ENCODE measurements at places on chromosomes 5 and 9.

DNA sequence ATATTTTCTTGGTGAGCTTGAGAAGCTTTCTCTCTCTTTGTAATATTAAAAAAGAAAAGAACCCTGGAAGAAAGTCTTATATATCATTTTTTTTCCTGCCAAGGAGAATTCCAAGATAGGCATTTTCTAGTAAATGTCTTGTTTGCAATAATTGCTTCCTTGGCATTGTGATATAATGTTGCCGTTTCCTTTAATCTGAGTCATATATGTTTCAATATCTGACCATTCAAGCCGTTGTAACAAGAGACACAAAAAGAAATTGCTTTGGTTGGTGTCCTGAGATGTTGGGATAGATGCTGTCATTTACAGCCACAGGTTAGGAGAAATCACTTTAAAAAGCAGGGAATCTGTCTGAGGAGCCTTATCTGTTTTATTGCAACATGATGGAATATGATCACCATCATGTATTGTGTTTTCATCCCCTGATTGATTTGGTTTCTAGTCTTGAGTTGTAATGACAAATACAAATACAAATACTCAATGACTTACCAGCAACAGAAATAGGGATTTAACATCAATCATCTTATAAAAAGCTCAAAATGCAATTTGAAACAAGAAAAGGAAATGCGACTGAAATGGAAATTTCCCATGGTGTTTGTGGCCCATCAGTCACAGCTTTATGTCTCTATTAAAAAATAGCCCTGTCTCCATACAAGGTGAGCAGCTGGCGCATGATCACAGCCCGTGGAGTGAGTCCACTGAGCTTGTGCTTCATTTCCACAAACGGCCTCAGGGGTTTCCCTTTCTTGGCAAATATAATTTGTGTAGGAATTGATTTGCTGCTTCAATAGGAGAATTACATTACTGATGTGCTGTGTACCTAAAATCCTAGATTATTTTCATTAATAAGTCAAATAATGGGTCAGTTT, 250.1 kb upstream of the TRPC7 start:
- DNase-seq = no peak

DNA sequence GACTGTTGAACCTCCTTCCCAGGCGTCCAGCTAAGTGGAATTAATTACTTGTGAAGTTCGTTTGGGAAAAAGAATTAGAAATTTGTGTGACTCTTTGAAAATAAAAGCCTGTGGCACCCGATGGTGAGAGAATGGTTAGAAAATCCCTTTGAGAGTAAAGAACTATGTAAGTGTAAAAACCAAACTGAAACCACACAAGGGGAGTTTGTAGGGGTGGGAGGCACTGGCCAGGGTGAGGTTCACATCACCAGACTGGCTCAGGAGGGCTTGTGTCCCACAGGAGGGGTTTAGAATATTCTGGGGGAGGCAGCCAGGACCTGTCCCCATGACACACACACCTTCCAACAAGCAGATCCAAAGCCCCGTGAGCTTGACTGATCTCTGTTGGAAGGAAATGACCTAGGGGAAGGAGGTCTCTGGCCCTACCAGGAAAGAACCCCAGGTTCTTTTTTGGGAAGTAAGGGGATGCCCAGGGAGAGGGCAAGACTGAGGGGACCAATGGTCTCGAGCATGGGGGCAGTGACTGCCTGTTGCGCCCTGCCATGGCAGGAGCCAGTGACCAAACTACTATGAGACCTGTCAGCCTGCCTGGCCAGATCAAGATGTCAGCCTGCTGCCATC, 4.3 kb downstream of the SPATA24 start:
- no peak for DNase-seq

- DNase-seq = no peak
Measured at GRCh38 chr9:114047717-114048116, 30.4 kb downstream of the AMBP start.

- no peak for DNase-seq
Measured at GRCh38 chr9:16023446-16023845, 470.6 kb downstream of the CCDC171 start.

DNA sequence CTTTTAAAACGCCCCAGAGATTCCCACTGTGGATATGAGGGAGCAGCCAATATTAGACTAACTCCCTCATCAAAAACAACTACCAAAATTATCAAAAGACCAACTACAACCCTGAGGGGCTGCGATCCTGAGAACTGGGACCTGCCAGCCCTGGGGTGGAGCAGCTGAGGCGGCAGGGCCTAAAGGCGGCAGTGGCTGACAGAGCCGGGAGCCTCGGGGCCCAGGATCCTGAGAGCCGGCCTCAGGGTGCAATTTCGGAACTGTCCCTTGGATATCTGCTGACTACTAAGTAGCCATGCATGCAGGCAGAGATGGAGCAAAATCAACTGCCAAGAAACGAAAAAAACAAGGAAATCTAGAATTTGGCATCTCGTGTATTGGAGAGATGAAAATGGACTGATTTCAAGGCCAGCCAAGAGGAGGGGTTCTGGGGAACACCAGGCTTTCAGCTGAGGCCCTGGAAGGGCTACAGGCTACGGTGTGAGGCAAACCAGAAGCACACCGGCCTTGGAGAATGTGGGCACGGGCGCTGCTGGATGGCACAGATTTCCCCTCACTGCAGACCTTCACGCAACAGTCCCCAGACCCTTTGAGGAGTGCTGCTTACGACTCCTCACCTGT, 63.6 kb upstream of the UBAC1 start:
- no peak for DNase-seq

DNA sequence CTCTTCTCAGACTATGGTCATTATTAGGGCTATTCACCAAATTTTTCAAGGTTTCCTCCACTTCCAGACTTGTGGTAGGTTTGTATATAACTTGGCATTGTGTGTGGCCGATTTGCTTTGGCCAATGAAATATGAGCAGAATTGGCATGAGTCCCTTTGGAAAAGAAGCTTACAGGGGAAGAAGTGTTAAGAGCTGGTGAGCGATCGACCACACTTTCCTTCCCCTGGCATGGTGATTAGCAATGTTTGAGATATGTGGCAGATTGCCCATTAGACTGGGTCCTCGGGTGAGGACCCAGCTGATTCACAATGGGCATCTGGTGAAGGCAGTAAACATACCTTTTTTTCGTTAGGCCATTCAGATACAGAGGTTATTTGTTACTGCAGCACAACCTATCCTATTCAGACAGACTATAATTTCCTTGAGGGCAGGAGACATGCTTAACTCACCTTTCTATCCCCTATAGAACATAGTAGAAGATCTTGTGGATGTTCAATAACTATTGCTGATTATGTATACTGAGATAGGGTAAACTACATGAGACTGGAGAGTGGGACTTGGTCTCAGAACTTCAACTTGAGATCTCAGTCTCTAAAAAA, 62.8 kb upstream of the KLF9 start:
- DNase-seq = no peak

DNA sequence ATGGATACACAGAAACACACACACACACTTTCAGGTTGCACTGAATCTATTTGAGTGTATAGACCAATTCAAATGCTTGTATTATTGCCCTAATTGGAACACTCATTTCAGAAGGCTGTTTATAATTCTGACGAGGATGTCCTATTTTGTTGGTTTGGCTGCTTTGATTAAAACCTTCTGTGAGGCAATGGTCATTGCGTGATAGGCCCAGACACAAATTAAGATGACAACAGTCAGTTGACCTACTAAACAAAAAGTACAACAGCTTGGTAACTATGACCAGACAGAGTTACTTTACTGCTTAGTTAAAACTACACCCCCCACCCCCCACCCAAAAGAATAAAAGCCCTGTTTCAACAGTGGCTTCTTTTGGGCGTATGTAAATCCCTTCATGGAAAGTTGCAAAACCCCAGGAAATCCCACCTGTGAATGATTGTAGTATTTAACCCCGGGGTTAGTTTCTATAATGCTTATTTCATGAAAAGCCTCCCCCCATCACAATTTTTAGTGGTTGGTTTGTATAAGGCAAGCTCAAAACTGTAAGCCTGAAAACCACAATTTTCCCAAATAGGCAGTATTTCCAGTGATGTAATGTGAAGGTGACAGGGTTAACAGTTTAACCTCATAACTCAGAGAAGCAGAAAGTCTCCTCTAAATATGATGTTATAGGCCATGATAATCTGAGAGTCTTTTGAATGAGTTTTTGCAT, 340.8 kb downstream of the FGF10 start:
- no peak for DNase-seq

GRCh38 chr9:94927048-94927761, 200.7 kb downstream of the AOPEP start:
- DNase-seq = no peak

DNA sequence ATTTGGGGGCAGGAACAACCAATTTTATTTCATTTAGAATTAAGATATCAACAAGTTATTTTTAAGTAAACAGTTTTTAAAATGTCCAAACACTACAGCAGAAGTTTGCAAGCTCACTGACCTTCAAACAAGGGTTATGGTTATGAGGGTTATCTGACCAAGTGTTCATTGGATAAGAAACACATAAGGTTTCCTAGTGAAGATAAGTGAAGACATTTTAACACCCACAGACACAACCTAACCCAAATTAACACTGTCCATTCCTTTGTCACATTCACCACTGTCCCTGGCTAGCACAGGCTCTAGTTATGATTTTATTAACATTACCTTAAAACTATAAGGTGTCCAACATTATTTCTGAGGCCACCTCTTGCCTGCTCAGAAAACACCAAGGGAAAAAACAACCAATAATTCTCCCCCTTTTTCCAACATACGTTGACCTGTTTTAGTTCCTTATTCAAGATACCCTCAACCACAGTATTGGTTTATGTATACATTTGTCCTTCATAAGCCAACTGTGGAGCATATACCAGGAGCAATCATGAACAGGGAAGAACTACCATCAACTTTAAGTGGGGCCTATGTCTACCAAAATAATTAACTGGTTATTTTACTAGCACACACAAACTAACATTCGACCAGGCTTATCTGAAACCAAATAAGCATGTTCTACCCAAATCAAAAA, 4.0 kb downstream of the ETF1 start:
- no peak for DNase-seq

GRCh38 chr5:59609501-59610265, 283.8 kb downstream of the PDE4D start:
- DNase-seq = no peak

DNA sequence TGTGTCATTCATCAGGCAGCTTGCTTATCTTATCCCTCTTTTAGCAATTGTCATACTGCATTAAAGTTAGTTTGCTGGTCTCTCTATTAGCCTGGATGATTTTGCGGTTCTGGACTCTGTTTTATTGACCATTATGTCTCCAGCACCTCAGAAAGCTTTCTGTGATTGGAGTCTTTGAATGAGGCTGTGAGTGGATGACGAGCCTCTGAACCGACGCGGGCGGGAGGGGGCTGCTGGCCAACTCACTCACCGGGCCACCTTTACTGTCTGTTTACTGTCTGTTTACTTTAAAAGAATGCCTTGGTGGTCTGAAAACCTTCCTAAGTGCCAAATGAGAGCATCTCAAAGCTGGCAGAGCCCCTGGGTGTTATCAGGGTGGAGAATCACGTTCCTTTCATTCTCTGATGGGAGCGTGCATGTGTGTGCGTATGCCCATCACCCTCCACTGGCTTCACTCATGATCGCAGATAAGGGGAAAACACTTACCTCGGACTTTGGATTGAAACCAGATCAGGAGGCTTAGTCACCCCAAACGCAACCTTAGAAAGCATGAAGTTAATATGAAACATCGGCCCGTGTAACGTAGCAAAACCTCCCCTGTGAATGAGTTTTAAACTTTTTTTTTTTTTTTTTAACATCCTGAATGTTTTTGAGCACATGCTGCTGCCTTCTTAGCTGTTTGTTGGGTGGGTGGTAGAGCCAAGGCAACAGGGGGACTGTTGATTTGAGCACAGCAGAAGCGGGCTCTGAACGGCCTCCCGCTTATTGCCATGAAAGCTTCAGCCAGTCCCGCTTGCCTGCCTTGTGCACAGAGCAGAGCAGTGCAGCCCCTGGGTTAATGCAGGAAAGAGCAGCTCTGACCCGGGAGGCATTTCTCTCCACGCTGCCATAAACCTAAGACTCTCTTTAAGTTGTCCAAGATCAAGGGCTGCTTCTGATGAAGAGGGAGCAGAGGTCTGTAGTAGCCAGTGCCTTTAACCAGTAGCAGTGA, 173.6 kb downstream of the GADD45G start:
- no peak for DNase-seq

Data from D721Med (cell line).